BJ (cell line): ENCODE measurements at places on chromosomes 7 and 10. TPM values are rescaled to one million over a fixed set of nuclear protein-coding genes. Genes with fewer than 3 reads are reported as not detected.

The SEMA3E gene
- 0.01 TPM in 1 of 2 replicates, not detected in the other for polyA plus RNA-seq

The OR2A5 gene
- polyA plus RNA-seq: not detected in 2 replicates

The CUX1 gene
- polyA plus RNA-seq: 23.9 and 36.5 TPM in 2 replicates

The ACHE gene
- polyA plus RNA-seq: 0.05 and 0.22 TPM in 2 replicates

The DNAH11 gene
- 0.59 and 0.87 TPM in 2 replicates for polyA plus RNA-seq

The PARD3 gene
- polyA plus RNA-seq: 17.7 and 25.4 TPM in 2 replicates

The MBL2 gene
- not detected in 2 replicates for polyA plus RNA-seq

The AZGP1 gene
- polyA plus RNA-seq: not detected in 2 replicates

The LIPF gene
- not detected in 2 replicates for polyA plus RNA-seq

The ABCB1 gene
- 0.25 and 0.40 TPM in 2 replicates for polyA plus RNA-seq

The ZNF438 gene
- polyA plus RNA-seq: 3.7 and 4.1 TPM in 2 replicates

The FFAR4 gene
- not detected in 2 replicates for polyA plus RNA-seq

The SLC35G1 gene
- 4.5 and 7.4 TPM in 2 replicates for polyA plus RNA-seq
